ENCODE measurements at places on chromosomes 5 and 9.

DNA sequence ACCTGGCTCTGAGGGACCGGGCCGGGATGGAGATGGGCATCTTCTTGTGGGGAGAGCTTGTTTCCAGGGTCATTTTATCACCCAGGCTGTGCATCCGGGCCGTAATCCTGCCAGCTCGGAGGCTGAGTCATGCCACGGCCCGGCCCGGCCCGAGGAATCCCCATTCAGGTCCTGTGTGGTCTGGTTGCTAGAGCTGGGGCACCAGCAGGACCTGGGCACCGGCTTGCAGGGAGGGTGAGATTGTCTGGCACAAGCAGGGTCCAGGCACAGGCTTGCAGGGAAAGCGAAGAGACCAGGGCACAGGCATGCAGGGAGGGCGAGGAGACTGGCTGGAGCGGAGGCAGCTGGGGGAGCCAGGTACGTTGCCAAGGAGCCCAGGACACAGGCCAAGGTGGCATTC lies 106.8 kb downstream of the RXRA start:
- DNase-seq, result peak; percentile 62

- DNase-seq, result no peak
These were observed 187.1 kb downstream of the MEF2C start for GRCh38 chr5:88695931-88696330.

GRCh38 chr5:97412959-97413358 lies 229.9 kb upstream of the RIOK2 start:
- DNase-seq, result no peak

DNA sequence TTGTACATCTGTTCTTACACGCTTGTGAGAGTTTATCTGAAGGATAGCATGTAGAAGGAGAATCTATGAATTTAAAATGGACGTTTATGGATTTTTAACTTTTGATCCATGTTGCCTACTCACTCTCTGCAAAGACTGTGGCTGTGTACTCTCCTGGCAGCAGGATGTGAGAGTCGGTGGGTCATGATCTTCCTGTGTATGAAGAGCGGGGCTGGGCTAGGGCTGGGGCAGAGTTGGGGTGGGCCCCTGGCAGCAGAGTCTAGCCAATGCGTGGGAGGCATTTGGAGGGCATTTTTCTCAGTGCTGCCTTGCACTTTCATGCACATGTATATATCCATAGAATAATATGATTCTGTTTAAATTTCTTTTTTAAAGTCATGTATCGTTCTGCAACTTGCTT lies 24.0 kb upstream of the DAB2IP start:
- DNase-seq, result no peak

DNA sequence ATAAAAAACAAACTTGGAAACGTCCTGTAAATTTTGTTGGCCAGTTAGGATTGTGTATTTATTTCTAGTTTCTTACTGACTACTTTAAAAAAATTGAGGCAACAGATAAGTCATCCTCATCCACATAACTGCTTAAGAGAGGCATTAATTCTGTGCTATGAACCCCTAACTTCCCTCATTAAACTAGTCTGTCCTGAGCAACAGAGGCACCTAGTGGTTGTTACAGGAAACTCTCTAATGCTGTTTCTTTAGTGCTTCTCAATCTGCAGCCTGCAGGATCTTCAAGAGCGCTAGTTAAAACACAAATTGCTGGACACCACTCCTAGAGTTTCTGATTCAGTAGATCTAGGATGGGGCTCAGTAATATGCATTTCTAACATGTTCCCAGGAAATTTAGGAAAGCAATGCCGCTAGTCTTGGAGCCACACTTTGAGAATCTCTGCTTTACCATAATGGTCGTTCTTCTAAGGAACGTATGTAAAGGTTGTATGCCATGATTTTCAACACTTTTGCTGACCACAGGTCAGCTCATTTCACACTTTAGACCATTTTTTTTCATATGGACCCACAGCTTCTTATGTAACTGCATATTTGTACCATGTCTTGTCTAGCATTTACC lies 410.1 kb upstream of the SMARCA2 start:
- DNase-seq, result peak; percentile 20

DNA sequence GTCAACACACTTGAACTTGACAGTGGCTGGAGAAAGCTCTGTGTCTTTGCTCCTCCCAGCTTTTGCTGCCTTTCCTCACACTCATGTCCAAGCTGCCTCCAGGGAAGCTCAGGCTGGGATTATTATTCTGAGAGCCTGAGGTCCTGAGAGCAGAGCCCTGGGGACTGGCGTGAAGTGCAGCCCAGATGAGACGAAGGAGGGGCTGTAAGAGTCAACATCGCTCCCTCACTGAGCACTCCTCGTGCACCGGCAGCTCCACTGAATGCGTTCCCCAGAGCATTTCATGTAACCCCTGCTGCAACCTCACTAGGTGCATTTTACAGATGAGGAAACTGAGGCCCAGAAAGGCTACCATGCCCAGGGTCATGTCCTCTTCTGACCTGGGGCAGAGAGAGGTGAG lies 63.5 kb upstream of the PHYKPL start:
- DNase-seq, result no peak

DNA sequence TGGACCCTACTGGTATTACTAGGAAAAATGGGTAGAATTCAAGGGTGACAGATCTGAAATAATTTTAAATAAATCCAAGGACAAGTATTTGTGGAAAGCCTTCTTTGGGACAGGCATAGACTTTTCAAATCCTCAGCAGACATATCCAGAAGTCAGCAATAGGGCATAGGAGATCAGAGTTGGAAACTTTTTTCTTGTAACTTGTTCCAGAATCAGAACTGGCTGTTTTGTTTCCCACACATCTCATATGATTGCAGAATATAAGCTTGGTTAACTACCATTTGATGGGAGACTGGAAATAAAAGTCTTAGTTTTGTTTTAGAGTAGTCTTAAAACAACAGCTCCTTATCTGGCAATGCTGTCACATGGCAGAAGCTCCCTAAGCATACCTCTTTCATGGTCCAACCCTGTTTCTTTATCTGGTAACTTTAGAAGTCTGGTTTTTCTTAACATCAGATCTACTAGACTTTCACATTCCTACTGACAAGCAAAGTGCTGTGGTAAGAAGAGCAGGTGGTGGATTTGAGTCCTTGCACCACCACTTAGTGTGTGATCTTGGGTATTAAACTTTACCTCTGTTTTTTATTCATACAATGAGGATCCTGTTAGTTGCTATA lies 25.1 kb downstream of the XRCC4 start:
- DNase-seq, result no peak

DNA sequence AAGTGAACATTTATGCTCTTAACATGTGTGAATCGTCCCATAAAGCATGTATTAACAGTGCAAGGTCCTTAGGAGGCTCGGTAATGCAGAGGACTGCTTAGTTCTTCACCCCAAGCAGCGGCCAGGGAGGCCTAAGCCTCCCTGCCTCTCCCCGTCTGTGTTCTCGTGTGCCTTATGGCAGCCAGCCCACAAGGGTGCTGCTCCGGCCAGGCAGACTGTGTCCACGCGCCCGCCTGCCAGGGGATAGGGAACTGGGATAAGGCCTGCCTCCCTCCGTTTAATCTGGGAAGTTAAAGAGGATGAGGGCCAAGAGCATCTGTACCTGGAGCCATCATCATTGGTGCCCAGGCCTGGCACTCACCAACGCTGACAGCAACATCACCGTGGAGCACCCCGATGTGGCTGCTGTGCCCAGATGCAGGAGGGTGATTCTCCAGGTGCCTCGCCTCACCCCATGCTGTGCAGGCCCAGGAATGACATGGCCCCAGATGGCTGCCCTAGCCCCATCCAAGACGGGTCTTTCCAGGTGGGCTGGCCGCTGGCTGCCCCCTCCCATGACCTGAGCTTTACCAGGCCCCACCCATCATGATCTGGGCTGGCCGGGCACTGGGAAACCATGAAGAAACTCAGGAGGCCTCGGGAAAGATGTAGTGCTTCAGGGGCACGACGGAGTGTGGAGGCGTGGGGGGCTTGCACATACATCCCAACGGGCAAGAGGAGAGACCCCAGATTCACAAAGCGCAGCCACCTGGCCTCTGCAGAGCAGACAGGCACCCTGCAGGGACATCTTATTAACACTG lies 35.6 kb upstream of the SUSD3 start:
- no peak for DNase-seq

DNA sequence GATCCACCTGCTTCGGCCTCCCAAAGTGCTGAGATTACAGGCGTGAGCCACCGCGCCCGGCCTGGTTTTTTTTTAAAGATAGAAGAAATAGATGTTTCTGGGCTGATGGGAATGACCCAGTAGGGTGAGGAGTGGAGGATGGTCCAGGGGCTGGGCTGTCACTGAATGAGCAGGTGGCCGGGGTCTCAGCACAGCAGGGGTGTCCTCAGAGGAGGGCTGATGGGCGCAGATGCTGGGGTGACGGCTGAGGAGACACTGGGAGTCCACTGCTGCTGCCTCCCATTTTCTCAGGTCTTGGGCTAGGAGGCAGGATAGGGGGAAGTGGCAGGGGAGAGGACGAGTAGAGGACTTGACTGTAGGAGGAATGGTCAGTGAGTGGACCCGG lies 2.3 kb upstream of the TOR4A start:
- no peak for DNase-seq

- no peak for DNase-seq
These were observed 22.9 kb downstream of the LMBRD2 start for GRCh38 chr5:36128795-36129194.

GRCh38 chr5:40736103-40736875 lies 19.5 kb downstream of the TTC33 start:
- peak; percentile 73 for DNase-seq

DNA sequence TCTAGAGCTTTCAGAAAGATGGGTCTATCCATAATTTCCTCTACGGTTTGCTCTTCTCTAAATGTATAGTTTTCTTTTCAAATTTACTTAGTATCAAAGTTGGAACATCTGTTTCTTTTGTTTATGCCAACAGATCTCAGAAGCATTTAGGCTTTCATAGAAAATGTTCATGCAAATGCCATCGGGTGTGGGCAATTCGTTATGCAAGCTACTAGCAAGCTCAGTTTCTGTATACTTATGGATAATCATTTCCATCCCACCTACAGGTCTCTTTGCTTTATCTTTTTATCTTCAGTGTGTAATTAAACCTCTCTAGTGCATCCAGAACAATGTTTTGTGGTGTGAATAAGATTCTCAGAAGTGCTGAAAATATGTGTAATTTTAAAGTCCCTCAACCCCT lies 59.9 kb downstream of the NUDT12 start:
- no peak for DNase-seq

DNA sequence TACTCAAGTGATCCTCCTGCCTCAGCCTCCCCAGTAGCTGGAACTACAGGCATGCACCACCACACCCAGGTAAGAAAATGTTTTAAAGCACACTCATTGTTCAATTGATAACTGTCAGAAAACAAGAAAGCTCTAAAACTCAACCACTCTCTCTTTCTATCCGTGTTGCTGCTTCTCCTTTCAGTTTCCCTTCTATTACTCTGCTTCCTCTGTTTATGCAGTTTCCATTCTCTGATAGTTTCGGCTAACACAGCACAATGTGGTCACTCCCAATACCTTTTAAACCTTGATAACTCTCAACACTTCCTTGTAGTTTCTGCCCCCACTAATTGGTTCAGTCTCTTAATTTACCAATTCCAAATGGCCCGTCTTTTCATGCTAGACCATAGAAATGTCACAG lies 59.2 kb upstream of the NR4A3 start:
- peak; percentile 13 for DNase-seq

DNA sequence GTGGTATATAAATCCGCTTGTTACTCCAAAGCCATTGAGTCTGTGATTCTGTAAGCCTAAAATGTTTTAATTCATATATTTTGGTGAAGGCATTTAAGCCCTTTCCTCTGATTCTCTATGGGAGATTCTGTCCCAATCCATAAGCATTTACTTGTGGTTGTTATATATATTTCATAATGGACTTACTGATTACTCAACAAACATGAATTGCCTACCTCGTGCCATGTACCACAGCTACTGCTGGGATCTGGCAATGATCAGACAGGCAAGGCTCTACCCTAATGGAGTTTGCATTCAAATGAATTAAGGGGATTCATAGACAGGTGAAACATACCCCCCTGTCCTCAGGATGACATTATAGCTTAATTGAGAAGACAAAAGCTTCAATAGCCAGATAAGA lies 54.5 kb downstream of the C9orf152 start:
- no peak for DNase-seq

GRCh38 chr5:50328193-50328729 lies 112.8 kb downstream of the EMB start:
- no peak for DNase-seq

GRCh38 chr5:109196087-109196822 lies 213.5 kb downstream of the PJA2 start:
- DNase-seq, result no peak

DNA sequence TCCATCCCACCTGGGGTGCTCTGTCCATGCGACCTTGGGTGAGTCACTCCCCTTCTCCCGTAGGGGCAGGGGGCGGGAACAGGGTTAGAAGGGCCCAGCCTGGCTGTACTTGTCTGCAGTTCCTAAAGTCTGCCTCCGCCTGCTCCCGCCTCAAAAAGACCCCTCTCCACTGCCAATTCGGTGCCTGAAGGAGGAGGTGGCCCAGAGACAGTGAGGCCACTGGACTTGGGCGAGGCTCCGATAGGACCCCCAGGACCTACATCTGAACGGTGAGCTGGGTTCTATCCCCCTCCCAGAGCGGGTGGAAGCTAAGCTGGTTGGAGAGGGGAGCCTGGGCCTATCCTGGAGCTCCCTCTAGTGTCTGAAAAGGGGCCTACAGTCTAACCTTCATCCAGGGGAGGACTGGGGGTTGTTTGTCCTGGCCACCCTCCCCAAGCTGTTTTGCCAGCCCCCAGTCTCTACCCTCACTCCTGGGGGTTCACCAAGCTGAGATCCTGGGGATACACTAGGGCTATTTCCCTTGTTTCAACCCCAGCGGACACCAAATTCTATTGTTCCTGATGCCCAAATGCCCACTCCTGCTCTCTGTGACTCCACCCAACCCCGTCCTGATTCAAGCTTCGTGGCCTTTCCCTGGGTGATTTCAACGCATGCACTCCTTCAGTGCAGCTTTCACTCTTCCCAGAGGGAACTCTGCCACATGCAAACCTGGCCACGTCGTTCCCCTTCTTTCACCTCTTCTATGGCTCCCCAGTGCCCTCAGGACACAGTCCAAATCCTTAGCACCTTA lies 6.1 kb upstream of the CRB2 start:
- peak; percentile 65 for DNase-seq

DNA sequence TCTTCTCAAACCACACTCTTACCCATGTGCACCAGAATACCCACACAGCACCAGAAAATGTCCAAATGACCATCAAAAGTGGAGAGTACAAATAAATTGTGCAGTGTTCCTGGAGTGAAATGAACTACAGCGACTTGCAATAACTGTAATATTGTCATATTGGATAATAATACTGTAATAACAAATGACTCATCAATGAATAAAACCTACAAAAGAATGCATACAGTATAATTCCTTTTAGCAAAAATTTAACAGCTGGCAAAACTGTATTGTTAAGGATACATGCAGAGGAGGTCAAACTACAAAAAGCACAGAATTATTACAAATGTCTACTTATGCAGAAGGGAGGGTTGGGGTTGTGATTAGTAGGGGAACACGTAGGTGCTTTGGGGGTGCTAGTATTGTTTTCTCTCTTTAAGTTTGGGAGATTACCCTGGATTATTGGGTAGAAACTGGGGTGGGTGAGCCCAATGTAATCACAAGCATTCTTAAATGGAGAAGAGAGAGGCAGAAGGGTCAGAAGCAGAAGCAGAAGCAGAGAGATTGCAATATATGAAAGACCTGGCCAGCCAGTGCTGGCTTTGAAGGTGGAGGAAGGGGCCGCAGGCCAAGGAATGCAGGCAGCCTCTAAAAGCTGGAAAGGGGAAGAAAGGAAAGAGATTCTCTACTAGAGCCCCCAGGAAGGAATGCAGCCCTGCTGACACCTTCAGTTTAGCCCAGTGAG lies 21.8 kb downstream of the IRF1 start:
- DNase-seq, result no peak

All from Ammon's horn (tissue), 1 donor.